ENCODE measurements at places on chromosomes 3 and 15.
A peak's percentile ranks its signal among the peaks of the same experiment; 100 is the strongest.

GRCh38 chr15:59569477-59569876 lies 42.1 kb upstream of the GCNT3 start:
- no peak for DNase-seq

GRCh38 chr15:92091155-92091734 lies 237.7 kb downstream of the SLCO3A1 start:
- DNase-seq, result peak; percentile 34

- no peak for DNase-seq
These were observed 89.9 kb upstream of the MAGI1 start for GRCh38 chr3:66128623-66129022.

- DNase-seq, result no peak
These were observed 17.2 kb downstream of the PLXNA1 start for GRCh38 chr3:127000119-127000518.

GRCh38 chr3:48318713-48319468 lies 14.6 kb downstream of the SPINK8 start:
- DNase-seq, result no peak

DNA sequence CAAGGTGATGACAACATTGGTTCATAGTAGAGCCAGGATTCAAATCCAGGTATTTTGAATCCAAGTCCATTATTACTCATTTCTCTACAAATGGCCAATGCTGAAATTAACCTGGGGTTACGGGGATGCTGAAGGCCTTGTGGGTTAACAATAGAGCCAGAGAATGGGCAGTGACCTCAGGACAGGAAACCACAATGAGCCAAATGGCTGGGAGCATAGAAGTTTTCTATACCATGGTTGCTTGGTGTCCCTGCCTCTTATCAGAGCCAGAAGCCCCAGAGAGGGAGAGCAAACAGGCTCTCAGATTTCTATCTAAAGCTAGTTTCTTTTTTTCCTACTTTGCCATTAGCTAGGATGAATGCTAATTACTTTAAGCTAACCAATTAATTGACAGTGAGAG lies 82.3 kb downstream of the TNIK start:
- no peak for DNase-seq

DNA sequence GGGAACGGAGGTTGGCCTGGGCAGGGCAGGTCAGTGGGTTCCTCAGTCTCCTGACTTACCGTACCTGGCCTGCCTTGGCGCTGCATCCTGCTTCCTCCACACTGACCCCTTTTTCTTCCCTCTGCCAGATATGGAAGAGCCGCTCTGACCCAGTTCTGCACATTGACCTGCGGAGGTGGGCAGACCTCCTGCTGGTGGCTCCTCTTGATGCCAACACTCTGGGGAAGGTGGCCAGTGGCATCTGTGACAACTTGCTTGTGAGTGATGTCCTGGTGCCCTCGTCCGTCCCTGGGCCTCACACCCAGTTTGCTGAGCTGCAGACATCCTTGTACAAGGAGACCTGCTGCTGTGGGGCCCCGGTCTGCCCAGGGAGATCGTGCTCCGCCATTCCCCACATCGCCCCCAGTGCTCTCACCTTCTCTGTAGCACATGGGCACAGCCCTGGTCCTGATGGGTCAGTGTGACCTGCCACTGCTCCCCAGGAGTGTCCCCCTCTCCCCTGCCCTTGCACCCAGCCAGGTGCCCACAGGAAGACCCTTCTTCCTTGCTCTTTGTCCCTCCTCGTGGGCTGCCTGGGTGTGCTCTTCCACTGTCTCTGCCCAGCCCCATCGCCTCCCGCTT lies 21.0 kb downstream of the PPCDC start:
- DNase-seq, result no peak

DNA sequence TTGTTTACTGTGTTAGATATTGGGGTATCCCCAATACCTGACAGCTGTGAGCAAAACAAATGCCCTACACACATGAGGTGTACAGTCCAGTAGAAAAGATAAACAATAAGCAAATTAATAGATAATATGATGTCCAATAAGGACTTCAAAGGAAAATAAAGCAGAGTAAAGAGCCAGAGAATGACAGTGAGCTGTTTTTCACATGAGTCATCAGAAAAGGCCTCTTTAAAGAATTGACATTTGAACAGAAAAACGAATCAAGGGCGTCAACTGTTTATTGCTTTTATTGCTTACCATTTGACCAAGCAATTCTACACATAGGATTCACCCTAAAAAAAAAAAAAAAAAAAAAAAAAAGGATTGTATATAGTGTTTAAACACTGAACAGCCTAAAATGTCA lies 96.6 kb upstream of the FLNB start:
- DNase-seq, result peak; percentile 49

DNA sequence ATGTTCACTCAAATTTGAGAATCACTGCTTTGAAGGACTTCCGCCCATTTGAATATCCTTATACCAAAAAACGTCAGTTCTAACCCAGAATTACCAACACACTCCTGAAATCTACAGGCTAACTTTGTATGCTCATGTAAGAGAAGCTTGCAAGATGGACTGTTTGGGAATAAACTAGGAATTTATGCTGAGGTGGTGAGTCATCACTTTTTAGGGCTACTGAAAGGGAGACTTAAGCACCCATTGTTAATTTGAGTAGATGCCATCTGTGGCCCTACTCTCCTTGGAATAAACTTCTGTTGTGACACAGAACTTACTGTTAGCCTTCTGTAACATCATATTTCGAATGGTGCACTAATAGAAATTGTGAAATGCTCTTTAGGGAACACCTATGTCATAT lies 74.6 kb downstream of the FGF12 start:
- no peak for DNase-seq

DNA sequence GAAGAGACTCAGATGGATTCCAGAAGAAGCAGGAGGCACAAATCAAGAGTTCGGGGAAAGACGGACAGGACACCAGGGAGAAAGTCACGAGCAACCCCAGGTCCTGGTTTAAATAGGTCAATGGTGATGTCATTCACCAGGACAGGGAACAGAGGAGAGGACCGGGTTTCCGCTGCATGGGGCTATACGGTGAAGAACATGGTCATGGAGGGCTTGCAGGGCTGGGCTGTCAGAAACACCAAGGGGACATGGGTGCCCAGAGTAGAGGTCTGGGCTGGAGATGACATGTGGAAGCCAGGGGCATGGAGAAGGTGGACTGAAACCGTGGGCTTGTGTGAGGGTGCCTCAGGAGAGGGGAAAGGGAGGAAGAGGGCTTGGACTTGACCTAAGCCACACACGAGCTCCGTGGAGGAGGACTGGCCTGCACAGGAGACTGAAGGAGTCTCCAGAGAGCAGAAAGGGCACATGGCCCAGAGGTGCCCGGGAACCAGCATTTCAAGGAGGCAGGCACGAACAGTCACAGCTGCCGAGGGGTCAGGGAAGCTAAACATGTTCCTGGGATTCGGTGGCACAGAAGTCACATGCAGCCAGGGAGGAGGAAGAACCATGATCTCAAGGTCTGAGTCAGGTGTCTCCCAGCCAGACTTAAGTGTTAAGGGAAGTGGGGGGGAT lies 54.2 kb upstream of the RPL32 start:
- DNase-seq, result no peak

- no peak for DNase-seq
These were observed 379.2 kb downstream of the LPP start for GRCh38 chr3:188533172-188533571.

GRCh38 chr3:52444860-52445793 lies at the start of gene SEMA3G:
SEMA3G (minus strand) TSS chr3:52445103; CDS start chr3:52445027, 76 bp downstream.
- DNase-seq, result peak; percentile 59

- no peak for DNase-seq
These were observed 181.7 kb downstream of the GBE1 start for GRCh38 chr3:81579744-81580143.

- peak; percentile 16 for DNase-seq
These were observed 25.7 kb downstream of the DNAH12 start for GRCh38 chr3:57518276-57518915.

GRCh38 chr3:52606373-52607085 lies 70.1 kb downstream of the UQCC5 start:
- DNase-seq, result peak; percentile 29

- no peak for DNase-seq
These were observed 471.2 kb downstream of the NR2F2 start for GRCh38 chr15:96801576-96802150.

DNA sequence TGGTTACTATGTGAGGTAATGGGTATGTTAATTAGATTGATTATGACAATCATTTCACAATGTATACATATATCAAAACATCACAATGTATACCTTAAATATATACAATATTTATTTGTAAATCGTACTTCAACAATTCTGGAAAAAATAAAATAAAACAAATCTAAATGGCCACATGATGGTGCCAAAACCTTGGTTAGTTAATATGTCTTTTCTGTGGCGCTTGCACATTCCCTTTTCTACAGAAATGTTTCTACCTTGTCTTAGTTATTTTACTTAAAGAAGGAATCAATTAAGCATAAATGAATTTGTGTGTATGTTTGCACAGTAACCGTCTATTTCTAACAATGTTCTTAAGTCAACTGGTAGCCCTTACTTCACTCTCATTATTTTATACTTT lies 53.4 kb downstream of the OXSM start:
- DNase-seq, result no peak

- peak; percentile 12 for DNase-seq
These were observed 25.2 kb upstream of the DOCK3 start for GRCh38 chr3:50649451-50649931.

GRCh38 chr15:31341496-31342195 lies 15.0 kb downstream of the KLF13 start:
- DNase-seq, result no peak

DNA sequence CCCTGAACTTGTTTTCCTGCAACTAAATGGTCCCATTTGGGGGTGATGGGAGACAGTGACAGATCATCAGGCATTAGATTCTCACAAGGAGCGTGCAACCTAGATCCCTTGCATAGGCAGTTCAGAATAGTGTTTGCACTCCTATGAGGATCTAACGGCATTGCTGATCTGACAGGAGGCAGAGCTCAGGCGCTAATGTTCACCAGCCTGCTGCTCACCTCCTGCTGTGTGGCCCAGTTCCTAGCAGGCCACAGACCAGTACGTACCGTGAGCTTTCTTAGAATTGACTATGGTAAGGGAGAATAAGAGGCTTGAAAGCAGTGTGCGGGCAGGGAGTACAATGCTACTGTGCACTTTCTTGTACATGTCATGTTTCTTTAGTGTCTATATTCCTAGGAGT lies 17.6 kb upstream of the PLA2G4E start:
- DNase-seq, result no peak

All from EH (cell line).